Activated T-helper 17 cell treated with anti-CD3 and anti-CD28 coated beads, Interleukin-2, amount 50 U/mL, for 72 hours (primary cell): ENCODE measurements at places on chromosomes 12 and 14. TPM values are rescaled to one million over a fixed set of nuclear protein-coding genes. Genes with fewer than 3 reads are reported as not detected.

Gene ZFP36L1
- total RNA-seq: 57.7 TPM

Gene TPPP2
- total RNA-seq: not detected

Gene KRT72
- not detected for total RNA-seq

Gene STAC3
- total RNA-seq: 3.2 TPM

Gene PZP
- total RNA-seq: not detected

Gene RTL1
- not detected for total RNA-seq

Gene DIO3
- not detected for total RNA-seq

Gene TGFB3
- 2.2 TPM for total RNA-seq

Gene CMA1
- total RNA-seq: 0.80 TPM

Gene GDF3
- total RNA-seq: not detected

Gene IAPP
- total RNA-seq: not detected

Gene CLEC2A
- not detected for total RNA-seq
